H9 (cell line): ENCODE measurements at places on chromosomes 3 and 15. TPM values are rescaled to one million over a fixed set of nuclear protein-coding genes. Genes with fewer than 3 reads are reported as not detected.

Gene UROC1
- total RNA-seq = not detected in 2 replicates

Gene TRH
- total RNA-seq = not detected in 2 replicates

Gene POLG
- 57.7 and 60.3 TPM in 2 replicates for total RNA-seq

Gene GRK7
- total RNA-seq = not detected in 2 replicates

Gene ATP13A5
- not detected in 2 replicates for total RNA-seq

Gene KLHL6
- total RNA-seq = not detected in 2 replicates

Gene NOX5
- 0.04 TPM in 1 of 2 replicates, not detected in the other for total RNA-seq

Gene HAPLN3
- 41.7 and 42.4 TPM in 2 replicates for total RNA-seq

Gene XCR1
- total RNA-seq = not detected in 2 replicates

DNA sequence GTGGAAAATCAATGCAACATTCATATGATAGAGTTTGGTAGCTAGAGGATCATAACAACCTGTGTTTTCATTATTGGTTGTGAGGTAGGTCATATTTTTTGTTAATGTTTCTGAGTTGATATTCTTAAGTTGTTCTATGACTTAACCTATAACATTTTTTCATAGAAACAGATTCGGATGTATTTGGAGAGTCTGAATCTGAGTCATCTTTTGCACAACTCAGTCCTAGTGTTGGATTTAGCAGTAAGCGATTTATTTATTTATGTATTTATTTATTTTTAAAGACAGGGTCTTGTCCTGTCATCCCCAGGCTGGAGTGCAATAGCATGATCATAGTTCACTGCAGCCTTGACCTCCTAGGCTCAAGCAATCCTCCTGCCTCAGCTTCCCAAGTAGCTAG lies 292.8 kb upstream of the ZNF717 start:
- DNase-seq = no peak

GRCh38 chr15:66030650-66031049 lies 161.4 kb downstream of the RAB11A start:
- no peak for DNase-seq

- DNase-seq = peak; percentile 64
Observed at GRCh38 chr3:125958511-125959316, 10.3 kb upstream of the ROPN1B start.

DNA sequence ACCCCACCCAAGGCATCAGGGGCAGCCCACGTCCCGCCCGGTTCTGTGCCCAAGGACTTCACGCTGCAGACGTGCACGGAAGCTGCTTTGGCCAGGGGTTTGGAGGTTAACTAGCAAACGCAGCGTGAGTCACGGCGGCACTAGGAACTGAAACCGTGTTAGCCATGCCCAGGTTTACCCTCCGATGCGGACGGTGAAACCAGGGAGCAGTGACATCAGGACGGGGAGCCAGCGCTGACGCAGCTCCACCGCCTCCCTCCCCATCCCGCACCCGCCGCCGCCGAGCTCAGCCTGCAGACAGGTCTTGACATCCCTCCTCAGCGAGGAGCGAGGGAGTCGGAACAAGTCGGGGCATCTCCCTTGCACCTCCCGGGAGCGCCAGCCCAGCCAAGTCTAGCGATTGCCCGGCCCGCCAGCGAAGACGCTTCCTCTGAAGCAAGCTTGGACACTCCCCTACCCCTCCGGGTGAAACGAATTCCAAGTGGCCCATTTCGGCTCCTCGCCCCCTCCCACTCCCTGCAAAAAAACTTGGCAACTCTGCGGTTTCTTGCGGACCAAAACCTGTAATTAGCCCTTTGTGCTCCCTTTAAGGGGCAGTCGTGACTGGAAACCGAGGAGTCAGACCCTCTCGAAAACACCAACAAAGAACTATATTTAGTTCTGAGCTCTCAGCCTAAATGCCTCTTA lies 1.4 kb upstream of the RAP2B start:
- peak; percentile 83 for DNase-seq

DNA sequence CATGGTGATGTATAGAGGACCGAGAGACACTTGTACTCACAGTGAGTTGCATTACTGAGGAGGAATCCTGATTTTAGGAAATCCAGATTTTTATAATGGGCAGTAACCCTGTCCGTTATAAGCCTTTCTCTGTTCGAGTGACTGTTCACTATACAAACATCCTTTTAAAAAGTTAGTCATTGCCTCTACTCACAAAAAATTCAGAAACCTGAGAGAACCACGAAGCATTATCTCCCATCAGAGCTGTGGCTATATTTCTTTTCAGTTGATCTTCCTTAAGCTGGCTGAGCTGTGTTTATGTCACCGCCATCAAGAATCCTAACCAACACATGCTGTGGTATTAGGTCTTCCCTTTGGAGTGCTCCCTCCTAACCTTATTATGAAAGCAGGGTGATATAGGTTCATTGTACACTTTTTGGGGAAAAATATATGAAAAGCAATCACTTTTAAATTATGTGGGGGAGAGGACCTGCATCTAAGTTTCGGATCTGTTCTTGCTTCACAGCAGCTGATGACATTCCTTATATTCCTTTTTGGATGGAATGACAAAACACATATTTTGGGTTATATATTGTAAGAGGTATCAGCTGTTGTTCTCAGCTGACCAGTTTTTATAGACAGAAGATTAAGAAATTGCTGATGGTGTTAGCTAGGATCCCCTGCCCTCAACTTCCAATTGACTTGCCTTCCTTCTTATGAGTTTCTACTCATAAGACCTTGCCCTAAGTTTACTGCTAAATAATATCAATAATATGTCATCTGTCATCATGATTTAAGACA lies 465.9 kb upstream of the RASGRP1 start:
- DNase-seq = no peak

DNA sequence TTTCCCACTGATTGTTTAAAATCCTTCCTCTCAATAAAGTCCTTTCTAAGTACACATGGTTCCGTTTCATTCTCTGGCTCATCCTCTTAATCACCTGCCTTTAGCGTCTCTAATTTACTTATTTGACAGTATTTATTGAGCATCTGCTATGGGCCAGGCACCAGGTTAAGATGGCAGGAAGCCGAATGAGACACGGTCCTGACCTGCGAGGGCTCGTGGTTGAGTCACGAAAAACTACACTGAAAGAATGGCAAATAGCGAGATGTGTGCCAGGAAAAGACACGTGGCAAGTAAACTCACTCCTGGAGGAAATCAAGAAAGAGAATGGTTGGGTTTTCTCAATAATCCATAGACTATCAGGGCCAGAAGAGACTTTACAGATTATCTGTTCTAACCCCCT lies 60.9 kb downstream of the HES1 start:
- DNase-seq = no peak

DNA sequence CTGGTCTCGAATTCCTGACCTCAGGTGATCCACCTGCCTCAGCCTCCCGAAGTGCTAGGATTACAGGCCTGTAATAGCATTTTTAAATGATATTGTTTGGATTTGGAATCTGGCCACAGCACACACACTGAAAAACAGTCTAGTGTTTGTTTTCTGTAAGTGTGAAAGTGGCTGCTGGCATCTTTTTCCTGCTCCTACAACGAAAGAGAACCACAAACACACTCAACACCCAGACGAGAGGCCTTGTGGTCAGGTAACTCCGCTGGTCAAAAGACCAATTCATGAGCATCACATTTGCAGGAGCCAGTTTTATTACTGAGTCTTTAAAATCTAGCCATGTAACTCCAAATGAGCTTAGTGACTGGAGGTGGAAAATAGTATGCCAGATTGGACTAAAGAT lies 50.2 kb downstream of the IMPG2 start:
- no peak for DNase-seq

- no peak for DNase-seq
Observed at GRCh38 chr3:81255463-81255862, 506.0 kb downstream of the GBE1 start.

- no peak for DNase-seq
Observed at GRCh38 chr3:146115619-146116018, 45.4 kb downstream of the PLOD2 start.

GRCh38 chr3:141680620-141681389 lies 57.3 kb upstream of the RNF7 start:
- DNase-seq = peak; percentile 47

DNA sequence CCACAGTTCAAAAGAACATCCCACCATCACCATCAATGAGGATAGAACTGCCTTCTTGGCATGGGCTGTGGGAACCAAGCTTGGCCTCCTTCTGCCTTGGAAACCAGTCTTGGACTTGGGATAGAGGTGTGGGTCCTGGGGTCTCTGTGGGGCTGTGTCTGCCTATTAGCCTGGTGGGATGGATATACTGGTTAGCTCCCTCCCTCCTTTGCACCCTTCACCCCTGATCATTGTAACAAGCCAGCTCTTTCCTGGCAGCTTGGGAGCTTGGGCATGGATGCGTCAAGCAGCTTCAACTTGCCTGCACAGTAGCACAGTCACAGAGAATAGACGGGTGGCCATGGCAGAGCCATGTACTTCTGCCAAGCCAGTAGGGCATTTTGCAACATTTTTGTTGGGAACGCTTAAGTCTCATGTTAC lies 65.2 kb downstream of the SMAD6 start:
- DNase-seq = no peak

GRCh38 chr3:96319166-96319565 lies 495.2 kb upstream of the EPHA6 start:
- DNase-seq = no peak

DNA sequence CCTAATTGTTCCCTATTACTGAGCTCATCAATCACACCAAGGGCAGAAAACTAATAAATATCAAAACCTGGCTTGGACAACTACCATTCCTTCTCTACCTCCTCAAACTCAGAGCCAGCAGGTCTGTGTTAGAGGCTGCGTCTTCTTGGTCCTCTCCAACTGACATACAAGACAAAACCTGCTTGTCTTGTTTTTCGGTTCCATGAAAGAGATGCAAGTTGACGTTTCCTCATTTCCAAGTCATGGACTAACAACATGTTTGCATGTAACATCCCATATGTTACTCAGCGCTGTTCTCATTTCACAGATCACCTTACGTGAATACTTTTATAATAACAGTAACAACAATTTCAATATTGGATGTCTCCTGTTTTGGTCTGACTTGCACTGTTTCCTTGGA lies 110.9 kb downstream of the LMLN start:
- no peak for DNase-seq

DNA sequence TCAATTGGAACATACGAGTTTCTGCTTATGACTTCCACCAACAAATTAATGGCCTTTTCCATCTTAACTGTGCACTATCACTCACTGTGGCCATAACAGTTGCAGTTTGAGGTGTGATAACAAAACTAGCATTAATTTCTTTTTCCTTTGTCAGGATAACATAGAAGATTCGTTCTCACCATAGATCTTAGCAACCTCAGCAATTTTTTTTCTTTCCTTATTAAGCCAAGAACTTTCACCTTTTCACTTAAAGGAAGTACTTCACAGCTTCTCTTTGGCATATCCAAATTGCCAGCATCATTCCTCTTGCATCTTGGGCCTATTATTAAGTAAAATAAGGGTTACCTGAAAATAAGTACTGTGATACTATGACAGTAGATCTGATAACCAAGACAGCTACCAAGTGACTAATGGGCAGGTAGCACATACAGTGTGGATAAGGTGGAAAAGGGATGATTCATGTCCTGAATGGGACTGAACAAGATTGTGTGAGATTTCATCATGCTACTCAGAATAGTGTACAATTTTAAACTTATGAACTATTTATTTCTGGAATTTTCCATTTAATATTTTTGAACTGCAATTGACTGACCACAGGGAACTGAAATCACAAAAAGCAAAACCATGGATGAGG lies 46.6 kb downstream of the CEP70 start:
- DNase-seq = no peak

- DNase-seq = no peak
Observed at GRCh38 chr15:99562238-99562637, 3.5 kb upstream of the MEF2A start.
